CD8-positive, alpha-beta memory T cell (primary cell): ENCODE measurements at places on chromosomes 2 and 18.

DNA sequence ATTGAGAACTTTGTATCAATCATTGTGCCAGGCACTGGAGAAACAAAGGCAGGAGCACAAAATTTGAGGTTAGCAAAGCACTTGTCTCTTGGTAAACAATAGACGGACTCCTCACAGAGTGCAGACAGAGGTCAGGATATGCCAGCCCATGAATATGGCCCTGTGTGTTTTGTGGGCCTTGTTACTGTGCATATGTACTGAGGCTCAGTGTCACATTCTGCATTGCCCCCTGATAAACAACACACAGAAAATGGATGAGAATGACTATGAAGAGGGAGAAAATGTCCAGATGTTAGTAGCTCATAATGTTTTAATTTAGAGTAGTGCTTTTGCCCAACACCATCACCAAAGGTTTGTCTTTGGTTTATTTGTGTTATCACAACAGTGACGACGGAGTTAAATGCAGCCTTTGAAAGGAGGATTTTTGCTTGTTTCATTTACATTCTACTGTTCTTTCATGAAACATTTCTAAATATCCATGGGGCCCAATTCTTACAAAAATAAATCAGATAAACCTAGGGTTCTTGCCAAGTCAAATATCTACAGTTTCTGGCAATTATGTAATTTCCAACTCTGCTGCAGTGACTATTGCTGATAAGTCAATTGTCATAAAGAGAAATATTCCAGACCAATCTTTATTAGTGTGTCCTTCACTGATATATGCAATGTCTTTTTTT is 14.6 kb upstream of the NT5C1B start:
- DNase-seq: no peak

GRCh38 chr2:203893840-203894239 is 26.3 kb downstream of the CTLA4 start:
- DNase-seq: no peak

DNA sequence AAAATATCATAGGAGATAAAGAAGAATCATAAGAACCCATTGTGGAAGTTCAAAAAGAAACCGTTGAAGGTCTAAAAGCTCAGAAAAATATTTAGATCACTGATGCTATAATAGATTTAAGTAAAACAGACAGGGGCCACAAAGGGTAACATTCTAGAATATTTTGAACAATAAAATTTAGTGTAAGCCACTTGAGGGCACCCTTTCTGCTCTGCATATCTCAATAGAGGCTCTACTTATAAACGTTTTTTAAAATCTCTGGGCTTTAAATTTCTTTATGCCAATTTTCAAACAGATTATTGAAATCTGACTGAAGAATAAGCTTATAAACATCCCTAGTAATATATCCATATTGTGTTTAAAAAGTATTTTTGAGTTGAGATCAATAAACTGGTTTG is 57.6 kb upstream of the IL1RL1 start:
- no peak for DNase-seq

DNA sequence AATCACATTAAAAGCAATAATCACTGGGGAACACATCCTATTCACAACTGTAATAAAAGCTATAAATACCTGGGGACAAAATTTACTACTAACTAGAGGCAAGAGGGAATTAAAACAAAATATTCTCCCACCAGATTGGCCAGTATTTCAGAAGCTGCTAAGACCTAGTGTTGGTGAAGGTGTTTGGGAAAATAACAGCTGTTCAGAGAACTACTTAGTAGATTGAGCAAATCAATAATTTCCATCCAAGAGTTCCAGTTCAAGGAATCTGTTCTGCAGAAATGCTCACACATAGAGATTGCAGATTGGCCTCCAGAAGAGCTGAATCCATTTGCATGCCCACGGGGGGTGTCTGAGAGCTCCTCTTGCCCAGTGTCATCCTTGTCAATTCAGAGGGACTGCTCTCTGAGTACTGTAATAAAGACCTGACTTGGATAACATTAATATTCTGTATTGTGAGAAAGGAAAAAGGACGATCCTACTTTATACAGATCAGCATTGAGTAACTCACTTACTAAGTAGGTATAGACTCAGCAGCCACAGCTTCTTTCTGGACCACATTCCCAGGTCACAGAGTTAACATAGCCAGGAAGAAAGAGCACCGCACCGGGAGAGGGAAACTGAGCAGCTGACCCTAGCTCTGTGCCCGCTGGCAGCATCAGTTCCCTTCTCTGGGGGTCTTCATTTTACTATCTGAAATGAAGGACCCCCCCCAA is 5.6 kb downstream of the TUBB6 start:
- DNase-seq: no peak

- DNase-seq: no peak
Measured at GRCh38 chr2:239025096-239025801, 177.4 kb downstream of the TWIST2 start.

DNA sequence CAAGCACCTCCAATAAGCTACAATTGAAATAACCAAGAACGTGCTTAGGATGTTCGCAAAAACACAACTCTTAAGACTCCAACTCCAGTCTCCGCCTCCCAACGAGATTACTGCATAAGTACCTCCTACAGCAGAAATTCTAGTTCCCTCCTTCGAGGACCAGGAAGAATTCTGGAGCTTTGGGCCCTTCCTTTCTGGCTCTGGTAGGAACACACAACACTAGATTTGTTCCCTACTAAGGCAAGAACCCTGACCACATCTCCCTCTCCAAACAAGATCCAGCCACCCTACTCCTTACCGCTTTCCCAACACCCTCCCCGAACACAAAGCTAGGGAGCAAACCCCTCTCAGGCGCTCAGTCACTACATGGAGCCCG is 721 bp downstream of the ADAM17 start:
- DNase-seq: no peak

DNA sequence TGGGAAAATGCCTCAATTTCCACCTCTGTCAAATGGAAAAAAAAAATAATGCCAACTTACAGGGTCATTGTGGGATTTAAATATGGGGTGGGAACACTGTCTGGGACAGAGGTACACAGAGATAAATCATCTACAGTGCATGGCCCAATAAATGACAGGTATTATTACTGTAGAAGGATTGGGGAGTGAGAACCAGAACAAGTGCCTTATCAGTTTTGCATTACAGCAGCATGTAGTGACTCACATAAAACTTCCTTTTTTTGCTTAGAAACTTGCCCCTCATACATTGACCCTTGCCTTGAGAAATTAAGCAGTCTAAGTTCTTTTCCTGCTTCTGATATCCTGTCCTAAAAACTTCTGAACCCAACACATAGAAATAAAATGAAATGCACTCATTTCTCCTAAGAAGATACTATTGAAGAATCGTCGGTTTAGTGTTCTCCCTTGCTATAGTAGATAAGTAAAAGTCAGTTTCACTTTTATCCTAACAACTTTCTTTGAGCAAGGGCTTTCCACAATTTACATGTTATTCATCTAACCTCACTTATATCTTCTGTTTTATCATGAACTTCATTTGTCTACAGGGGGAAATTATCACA is 121.0 kb upstream of the HAAO start:
- no peak for DNase-seq

GRCh38 chr2:103423100-103423499 is 661.3 kb downstream of the TMEM182 start:
- no peak for DNase-seq

GRCh38 chr2:63049970-63050333 is 678 bp upstream of the OTX1 start:
- DNase-seq: no peak

- DNase-seq: no peak
Measured at GRCh38 chr2:64649013-64649484, 4.7 kb downstream of the SERTAD2 start.

- no peak for DNase-seq
Measured at GRCh38 chr2:26414311-26414710, 12.6 kb downstream of the DRC1 start.

DNA sequence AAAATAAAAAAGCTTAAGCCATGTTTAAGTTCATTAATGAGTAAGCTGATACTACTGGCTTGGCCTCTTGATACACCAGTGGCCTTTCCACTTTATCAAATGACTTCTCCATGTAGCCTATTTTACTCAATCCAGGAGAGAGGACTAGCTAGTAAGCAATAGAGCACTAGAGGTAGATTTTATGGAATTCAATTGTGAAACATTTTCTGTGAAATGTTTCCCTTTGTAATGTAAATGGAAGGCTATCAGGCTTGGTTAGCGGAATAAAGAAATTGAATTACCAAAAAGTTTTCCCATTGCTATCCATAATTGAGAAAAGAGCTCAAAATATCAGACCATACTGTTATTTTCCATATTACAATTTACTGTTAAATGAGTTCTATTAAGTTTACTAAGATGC is 515.4 kb upstream of the CDH2 start:
- DNase-seq: no peak

- DNase-seq: no peak
Measured at GRCh38 chr2:74507926-74508520, 528 bp upstream of the PCGF1 start.

DNA sequence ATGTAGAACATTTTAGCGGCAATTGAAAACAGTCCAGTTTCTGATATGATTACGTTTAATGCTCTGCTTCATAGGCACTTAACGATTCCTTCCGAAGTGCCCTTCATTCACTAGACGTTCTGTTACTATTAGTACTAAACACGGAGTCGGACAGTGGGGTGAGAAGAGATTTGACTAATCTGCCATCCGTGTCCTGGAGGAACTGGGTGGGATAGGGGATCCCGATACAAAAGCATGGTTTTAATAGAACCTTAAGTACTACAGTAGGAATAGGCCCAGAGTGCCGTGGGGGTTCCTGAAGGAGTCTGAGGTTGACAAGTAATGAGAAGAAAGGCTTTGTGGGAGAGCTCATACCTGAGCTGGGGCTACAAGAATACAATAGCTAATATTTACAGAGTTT is 631 bp downstream of the MORN2 start:
- DNase-seq: no peak

- DNase-seq: no peak
Measured at GRCh38 chr2:178491612-178492011, 11.4 kb downstream of the PLEKHA3 start.

- DNase-seq: no peak
Measured at GRCh38 chr2:69828938-69829255, 563 bp upstream of the GMCL1 start.

DNA sequence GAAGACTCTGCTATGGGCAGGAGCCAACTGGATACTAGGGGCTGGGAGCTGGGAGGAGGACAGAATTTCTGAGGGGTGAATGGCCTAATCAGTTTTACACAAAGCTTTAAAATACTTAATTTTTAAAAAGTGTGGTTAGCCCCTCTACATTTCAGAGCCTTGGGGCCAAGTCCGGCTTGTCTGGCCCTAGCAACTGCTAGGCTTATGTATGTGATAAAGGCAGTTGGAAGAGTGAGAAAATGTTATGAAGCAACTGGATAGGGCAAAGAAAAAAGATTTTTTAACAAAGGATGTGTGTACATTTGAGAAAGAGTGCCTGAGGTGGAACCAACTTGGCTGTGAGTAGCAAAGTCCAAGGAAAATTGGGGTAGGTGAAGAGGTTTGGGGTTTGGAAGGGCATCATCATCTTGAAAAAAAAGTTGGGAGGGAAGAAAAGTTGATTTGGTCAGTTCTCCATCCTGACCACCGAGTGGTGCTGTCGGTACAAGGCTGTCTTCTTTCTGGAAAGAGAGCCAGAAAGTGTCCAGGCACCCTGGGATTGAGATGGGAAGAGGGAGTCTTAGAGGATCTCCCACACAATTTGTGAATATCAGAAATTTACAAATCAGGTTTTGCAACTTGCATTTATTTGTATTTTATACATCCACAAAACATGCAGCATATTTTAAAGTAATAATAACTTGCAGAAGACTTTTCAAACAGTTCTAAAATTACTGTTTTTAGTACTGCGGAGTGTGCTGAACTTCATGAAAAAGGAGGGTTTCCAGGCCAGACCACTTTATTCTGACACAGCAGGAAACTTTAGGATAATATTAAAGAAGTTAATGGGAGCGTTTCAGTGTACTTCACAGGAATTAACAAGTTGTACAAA is 10.5 kb upstream of the CDK15 start:
- DNase-seq: no peak

- no peak for DNase-seq
Measured at GRCh38 chr2:17035010-17035409, 369.4 kb upstream of the CYRIA start.

- no peak for DNase-seq
Measured at GRCh38 chr2:17106418-17106817, 411.8 kb downstream of the RAD51AP2 start.
